ENCODE measurements at places on chromosomes 16 and 17.
A peak's percentile ranks its signal among the peaks of the same experiment; 100 is the strongest.

DNA sequence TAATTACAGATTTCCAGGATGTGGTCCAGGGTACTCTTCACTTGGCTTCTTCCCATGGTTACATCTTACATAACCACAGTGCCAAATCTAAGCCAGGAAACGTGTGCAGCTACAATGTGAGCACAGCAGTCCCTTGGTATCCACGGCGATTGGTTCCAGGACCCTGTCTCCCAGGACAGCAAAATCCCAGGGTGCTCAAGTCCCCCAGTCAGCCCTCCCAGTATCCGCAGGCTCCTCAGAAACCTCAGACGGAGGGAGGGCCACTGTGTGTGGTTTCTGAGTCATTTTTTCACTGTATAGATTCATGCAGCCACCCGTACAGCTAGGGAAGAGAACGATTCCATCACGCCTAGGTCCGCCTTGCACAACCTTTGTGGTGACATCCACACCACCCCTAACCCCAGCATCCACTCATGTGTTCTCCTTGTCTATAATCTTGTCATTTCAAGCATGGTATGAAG lies 11.1 kb upstream of the ATP2C2 start:
- DNase-seq = no peak

- no peak for DNase-seq
These were observed 69.6 kb downstream of the SEC14L1 start for GRCh38 chr17:77210331-77210730.

- DNase-seq = no peak
These were observed 25.3 kb upstream of the UBE2I start for GRCh38 chr16:1283996-1284616.

DNA sequence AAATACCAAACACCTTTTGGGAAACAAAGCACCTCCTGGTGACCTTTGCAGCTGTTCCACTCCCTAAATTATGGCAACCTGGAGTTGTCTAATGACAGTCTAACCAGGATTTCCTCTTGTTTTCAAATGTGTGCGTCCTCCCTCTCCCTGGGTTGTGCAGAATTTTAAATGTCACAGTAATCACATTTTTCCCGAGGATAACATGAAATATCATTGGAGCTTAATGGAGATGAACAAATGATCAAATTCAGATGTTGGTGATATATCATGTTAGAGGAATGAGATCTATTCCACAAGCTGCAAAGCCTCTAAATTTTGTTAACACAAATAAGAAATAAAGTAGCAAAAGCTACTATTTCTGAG lies 86.9 kb upstream of the HLF start:
- no peak for DNase-seq

GRCh38 chr16:89395150-89396142 lies 94.9 kb downstream of the ANKRD11 start:
- peak; percentile 66 for DNase-seq

- DNase-seq = no peak
These were observed 20.1 kb downstream of the ARHGAP17 start for GRCh38 chr16:24995033-24995432.

DNA sequence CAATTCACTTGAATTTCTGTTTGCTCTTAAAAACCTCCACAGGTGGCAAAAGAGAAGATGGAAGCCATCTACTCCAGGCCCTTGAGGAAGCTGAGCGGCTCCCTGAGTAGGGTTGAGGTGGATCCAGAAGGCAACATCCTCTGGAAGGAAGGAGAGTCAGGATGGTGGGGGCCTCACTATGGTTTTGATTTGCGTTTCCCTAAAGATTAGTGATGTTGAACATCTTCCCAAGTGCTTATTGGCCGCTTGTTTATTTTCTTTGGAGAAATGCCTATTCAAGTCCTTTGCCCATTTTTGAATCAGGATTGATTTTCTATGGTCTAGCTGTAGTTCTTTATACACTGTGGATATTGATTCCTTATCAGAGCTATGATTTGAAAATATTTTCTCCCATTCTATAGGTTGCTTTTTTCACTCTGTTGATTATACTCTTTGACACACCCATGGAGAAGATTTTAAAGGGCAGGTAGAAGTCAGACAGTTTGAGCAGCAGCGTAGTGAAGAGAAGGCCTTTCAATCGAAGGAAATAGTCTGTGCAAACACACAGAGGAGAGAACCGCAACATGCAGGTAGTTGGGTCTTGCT lies 58.6 kb downstream of the WSB1 start:
- DNase-seq = no peak
